Activated T-cell treated with anti-CD3 and anti-CD28 coated beads, Interleukin-2, amount 50 U/mL, for 24 hours (primary cell): ENCODE measurements at places on chromosomes 3 and 15.

DNA sequence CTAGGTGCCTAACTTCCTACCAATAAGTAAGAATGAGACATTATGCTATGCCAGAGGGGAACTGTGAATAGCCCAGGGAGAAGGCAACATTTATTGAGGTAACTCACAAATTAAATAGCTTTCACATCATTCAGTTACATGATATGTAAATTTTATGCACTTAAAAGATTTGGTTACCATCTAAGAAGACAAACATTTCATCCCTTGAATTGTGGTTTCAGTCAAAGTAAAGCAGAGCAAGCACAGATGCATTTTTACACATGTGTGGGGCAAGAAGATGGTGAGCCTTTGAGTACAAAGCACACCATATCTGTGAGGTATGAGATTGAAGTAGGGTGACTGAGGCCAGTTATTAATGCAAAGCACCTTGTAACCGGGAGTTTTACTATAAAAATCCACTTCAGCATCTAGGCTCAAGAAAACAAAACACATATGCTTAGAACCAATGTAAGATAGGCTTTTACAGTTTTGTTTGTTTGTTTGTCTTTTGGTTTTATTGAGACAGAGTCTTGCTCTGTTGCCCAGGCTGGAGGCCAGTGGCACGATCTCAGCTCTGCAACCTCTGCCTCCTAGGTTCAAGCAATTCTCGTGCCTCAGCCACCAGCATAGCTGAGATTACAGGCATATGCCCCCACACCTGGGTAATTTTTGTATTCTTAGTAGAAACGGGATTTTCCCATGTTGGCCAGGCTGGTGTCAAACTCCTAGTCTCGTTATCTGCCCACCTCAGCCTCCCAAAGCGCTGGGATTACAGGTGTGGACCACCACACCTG is 3.5 kb downstream of the PLSCR2 start:
- no peak for DNase-seq

DNA sequence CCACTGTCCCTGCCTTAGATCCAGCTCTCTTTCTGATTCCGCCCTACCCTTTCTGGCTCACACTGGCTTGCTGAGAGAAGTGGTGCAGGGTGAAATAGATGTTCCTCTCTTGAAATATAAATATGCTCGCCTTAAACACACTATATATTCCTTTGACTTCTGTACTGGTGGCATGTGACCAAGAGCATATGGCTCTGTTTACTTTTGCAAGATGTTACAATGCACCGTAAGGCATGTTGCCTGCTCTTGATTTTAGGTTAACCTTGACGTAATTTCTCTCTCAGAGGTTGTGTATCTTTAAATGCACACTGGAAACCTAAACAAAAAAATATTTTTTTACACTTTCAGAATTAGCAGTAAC is 749 bp downstream of the RSRC1 start:
- no peak for DNase-seq

- peak; percentile 84 for DNase-seq
Observed at GRCh38 chr3:195850857-195851543, 39.3 kb upstream of the MUC4 start.

- no peak for DNase-seq
Observed at GRCh38 chr3:106281221-106281620, 412.4 kb upstream of the CBLB start.

DNA sequence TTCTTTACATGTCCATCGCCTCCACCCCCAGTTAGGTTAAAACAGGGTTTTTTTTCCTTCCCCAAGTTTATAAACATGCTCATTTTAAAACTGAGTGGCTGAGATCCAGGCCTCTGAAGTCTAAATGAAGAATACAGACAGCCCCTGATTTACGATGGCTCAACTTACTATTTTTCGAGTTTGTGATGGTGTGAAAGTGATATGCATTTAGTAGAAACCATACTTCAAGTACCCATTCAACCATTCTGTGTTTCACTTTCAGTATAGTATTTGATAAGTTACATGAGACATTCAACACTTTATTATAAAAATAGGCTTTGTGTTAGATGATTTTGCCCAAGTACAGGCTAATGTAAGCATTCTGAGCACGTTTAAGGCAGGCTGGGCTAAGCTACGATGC is 30.5 kb upstream of the GNB5 start:
- no peak for DNase-seq

DNA sequence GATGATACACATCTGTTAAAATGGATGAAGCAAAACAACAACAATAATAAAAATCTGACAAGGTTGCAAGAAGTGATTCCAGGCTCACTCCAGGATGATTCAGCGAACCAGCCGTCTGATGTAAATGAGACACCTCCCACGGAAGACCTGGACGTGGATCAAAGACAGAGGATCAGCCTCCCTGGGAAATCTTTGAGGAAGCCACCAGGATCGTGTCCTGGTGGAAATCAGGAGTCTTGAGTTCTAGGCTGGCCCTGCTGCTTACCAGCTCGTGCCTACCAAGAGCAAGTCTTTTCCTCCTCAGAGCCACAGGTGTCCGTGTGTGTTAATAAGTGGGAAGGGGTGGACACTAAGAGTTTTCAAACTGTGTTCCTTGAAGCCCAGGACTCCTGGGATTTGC is 15.3 kb upstream of the ADCY5 start:
- DNase-seq, result no peak
